ENCODE measurements at places on chromosomes 11 and 22.

GRCh38 chr11:19987331-19987801 lies 172.9 kb downstream of the DBX1 start:
- no peak for DNase-seq

- DNase-seq, result peak; percentile 70
Measured at GRCh38 chr22:21652010-21652546, 10.0 kb downstream of the SDF2L1 start.

GRCh38 chr11:31802000-31802551 lies 9.0 kb downstream of the PAX6 start:
- no peak for DNase-seq

DNA sequence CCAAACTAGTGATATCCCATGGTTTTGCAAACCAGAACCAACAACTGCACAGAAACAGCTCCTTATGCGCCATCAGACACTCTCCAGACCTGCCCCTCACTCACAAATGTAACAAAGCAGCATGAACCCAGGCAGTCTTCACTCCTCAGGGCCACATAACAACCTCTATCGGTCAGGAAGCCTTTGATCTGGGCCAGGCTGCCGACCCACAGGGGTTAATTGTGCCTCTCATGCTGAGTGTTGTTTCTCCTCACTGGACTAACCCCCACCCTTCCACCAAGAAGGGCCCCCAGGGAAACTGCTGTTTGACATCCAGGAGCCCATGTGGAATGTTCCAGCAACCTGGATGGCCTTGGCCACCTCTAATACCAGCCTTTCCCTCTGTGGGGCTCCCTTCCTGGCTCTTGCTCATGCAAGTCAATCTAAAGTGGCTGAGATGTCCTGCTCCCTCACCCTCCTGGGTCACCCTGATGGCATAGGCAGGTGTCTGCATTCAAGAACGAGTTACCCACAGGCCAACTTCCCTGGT lies 7.9 kb upstream of the RGL4 start:
- no peak for DNase-seq

DNA sequence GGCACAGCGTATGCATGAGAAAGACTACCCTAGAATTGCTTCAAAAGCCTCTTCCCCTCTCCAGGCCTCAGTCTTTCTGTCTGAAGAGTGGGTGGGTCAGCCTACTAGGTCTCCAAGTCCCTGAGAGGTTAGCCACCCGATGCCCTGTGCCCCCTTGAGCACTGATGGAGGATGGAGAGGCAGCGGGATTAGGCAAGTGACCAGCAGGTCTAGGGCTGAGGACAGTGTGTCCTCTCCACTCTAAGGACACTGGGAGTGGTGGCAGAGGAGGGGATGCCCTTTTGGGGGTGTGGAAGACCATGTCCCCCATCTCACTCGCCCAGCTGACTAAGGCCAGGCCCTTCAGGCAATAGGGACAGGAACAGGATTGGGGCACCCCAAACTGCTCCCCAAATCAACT lies 72.2 kb upstream of the WNT11 start:
- no peak for DNase-seq

GRCh38 chr11:104442321-104442720 lies 278.4 kb upstream of the PDGFD start:
- no peak for DNase-seq

DNA sequence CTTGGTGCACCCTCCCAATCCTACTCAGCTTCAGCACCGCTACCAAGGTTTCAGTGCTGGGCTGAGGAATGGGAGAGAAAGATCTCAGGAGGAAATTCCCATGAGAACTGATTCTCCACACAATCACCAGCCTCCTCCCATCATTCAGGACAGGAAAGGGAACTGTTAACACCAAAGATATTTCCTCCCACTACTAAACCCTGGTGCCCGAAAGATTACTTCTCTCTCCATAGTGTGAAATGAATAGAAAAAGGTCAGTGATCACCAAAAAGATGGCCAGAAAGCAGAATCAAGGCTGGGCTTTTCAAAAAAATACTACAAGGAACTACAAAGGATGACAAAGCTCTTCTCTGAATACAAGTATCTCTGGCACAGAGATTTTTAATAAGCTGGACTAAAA lies 26.1 kb downstream of the TCIRG1 start:
- DNase-seq, result no peak

- no peak for DNase-seq
Measured at GRCh38 chr11:1648653-1649420, 19.3 kb downstream of the KRTAP5-5 start.

- DNase-seq, result no peak
Measured at GRCh38 chr11:13334034-13334786, 56.6 kb downstream of the BMAL1 start.

DNA sequence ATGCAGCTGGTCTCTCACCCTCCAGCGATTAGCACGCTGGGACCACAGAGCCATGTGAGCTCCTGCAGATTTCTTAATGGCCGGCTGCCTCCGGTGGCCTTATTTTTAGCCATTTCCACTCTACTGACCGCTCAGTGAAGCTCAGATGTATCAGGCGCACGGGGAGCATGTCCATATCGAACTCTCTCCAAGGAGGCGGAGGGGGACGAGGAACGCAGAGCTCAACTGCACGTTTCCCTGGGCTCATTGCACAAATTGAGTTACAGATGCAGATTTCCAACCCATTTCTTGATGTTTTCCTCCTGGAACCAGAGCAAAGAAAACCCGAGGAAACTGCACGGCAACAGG lies 207.1 kb downstream of the CTTN start:
- DNase-seq, result no peak

DNA sequence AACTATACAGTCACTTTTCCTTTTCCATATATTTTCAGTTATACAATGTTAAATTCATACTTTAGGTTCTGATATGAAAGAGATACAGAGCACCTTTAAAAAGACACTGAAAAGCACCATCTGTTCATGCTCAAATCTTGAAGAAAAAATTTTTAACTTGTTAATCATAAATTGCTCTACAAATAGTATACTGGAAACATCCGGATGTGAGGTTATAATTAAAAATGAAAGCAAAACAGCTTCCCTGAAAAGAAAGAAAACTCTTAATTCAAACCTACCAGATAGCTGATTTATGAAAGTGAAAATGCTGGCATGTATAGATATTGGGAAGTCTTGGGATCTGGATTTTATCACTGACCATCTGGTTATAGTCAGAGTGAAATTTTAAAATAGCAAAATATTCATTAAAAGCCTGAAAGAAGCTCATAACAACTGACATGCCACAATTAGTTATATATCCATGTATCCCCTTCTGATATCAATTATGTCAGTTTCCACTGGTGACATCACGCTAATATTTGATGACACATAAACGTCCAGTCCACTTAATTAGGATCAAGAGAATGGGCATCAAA lies 740.0 kb downstream of the DLG2 start:
- DNase-seq, result no peak

GRCh38 chr11:103673773-103674172 lies 362.7 kb upstream of the DDI1 start:
- no peak for DNase-seq

GRCh38 chr22:19497245-19497644 lies 17.5 kb downstream of the CDC45 start:
- no peak for DNase-seq

DNA sequence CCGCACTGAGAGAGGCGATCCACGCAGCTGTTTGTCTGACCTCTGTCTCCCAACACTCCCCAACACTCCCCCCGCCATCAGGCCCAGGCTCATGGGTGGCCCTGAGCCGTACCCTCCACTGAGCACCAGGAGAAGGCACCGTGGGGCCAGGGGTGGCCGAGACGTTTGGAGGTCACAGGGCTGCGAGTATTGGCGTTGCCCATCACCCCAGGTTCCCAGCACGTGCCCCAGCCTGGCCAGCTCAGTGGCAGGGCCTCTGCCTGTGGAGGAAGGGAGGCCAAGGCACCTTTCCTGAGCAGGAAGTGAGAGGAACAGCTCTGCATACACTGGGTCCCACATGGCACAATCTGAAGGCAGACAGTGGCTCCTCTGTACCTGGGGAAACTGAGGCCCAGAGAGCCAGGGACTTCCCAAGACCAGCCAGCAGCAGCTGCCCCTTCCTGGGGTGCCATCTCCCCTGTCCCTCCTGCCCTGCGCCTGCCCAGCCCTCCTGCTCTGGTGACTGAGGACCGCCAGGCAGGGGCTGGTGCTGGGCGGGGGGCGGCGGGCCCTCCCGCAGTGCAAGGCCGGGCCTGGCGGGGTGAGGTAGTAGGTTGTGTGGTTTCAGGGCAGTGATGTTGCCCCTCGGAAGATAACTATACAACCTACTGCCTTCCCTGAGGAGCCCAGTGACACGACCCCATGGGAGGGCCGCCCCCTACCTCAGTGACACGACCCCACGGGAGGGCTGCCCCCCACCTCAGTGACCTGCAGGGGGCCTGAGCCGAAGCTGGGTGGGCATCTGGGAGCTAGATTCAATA lies 37.0 kb upstream of the PPARA start:
- no peak for DNase-seq

GRCh38 chr22:41598081-41598480 lies 8.4 kb upstream of the PMM1 start:
- DNase-seq, result peak; percentile 62

DNA sequence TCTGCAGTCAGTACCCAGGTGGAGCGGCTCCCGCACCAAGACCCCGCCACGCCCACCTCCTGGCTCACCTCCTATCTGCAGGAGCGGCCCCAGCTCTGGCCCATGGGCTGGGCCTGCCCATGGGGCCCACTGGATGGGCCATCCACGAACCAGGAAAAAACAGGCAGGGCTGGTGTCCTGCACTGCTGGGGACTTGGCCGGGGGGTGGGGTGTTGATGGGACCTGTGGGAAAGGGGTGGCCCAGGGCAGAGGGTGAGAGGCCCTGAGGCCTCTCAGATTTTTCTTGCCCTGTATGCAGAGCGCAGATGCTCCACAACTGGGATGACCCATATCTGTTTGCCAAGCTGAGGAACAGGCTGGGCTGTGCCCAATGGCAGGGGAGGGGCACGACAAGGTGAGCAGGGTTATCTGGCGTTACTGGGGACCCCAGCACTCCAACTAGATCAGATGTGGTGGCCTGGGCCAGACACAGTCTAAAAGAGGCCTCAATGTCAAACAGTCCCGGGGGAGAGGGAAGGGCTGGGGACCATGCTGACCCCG lies 2.7 kb upstream of the PIM3 start:
- DNase-seq, result no peak

- DNase-seq, result no peak
Measured at GRCh38 chr11:113341388-113342165, 27.2 kb downstream of the TTC12 start.

- DNase-seq, result no peak
Measured at GRCh38 chr22:20228055-20228938, 39.8 kb downstream of the RTN4R start.

DNA sequence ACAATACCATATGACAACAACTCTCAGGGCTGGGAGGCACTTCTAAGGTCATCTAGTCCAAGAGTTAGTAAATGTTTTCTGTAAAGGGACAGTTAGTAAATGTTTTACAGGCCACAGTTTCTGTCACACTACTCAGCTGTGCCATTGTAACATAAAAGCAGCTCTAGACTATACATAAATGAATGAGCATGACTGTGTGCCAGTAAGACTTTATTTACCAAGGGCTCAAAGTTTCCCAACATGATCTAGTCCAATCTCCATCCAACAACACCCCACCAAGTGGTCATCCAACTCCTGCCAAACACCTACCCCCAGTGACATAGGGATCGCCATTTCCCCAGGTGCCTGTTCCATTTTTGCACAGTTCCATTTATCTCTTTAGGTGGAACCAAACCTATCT lies 12.1 kb downstream of the SERGEF start:
- no peak for DNase-seq

GRCh38 chr22:28801845-28802594 lies 1.7 kb upstream of the XBP1 start:
- DNase-seq, result no peak

DNA sequence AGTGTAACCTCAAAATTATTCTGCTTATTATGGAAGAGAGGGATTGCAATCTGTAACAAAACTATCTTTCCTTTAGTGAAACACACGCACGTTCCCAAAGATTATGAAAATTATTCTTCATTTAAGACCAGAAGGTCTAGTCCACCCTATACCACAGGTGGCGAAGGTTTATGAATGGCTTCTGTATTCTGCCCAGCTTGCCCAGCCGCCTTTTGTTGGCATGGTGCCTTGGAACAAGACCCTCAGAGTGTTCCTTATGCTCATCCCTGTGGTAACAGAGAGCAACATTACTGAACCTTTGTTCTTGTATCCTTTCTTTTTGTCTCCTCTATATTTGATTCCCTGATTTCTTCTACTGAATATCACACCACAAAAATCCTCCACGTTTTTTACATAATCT lies 116.4 kb downstream of the FAR1 start:
- DNase-seq, result no peak

- DNase-seq, result no peak
Measured at GRCh38 chr11:27059431-27059830, 18.8 kb downstream of the BBOX1 start.

GRCh38 chr11:16775614-16776283 lies 37.3 kb downstream of the C11orf58 start:
- DNase-seq, result no peak

DNA sequence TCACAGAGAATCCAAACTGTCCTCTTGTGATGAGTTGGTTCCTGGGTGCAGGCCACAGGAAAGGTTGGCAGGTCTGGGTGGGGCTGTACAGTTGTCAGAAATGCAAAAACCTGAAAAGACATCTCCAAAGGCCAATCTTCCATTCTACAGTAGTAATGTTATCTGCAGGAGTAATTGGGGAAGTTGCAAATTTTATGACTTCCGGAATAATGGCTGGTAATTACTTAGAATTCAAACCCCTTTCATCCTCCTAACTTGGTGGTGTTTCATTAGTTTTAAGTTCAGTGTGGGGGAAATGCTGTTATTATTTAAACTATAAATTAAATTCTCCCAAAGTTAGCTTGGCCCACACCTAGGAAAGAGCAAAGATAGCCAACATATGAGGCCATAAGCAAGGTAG lies 64.7 kb upstream of the FAT3 start:
- no peak for DNase-seq

- peak; percentile 42 for DNase-seq
Measured at GRCh38 chr11:104164028-104164520, at the start of gene PDGFD. PDGFD (minus strand) TSS chr11:104164147.

DNA sequence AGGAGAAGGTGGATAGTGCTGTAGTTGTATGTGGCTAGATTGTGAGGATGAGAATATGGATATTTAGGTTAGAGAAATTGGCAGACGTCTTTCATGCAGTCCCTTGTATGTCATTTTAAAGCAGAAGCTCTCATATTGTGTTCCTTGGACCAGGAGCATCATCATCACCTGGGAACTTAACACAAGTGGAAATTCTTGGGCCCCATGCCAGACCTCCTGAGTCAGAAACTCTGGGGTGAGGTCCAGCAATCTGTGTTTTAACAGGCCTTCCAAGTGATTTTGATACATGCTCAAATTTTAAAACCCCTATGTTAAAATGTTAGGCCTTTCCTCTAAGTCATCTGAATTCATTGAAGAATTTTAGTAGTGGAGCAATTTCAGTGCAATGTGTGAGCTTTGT lies 34.8 kb downstream of the JHY start:
- DNase-seq, result no peak

All from fibroblast of skin of left quadriceps (primary cell).